Activated CD4-positive, alpha-beta T cell treated with anti-CD3 and anti-CD28 coated beads for 1 hour (primary cell): ENCODE measurements at places on chromosomes 5 and 9.

- no peak for DNase-seq
Measured at GRCh38 chr5:108257996-108258395, 123.9 kb downstream of the FBXL17 start.

- no peak for DNase-seq
Measured at GRCh38 chr5:113274836-113275414, 159.9 kb downstream of the TSSK1B start.

DNA sequence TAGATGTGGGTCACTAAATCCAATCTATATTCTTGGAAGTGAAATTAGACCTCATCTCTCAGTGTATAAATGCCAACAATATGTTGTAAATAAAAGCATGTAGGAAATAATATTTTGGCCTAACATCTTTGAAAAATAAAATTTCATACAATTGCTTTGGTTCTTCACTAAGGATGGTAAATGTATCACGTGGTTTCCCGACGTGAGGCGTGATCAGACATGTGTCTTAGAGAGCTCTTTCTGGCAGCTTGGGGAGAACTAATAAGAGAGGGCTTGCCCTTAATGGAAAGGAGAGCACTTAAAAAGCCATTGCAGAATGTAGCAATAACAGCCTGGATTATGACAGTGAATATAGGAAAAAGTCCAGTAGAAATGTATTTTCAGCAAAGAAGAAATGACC, 602.6 kb downstream of the CDH12 start:
- DNase-seq = no peak

DNA sequence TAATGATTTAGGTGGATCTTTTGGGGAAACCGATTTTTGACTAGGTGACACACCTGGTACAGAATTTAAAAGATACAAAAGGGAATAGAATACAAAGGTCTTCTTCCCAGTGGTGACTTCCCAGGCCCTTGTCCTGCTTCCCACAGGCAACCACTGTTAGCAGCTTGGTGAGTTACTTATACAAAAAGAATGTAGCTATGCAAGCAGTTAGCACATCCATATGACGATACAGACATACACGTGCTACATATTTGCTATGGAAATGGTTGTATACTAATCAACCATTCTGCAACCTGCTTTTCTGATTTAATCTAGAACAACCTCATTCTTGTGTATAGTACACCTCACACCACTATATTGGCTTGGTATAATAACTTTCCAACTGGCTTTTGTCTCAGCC, 51.0 kb downstream of the OTULIN start:
- DNase-seq = no peak

- DNase-seq = no peak
Measured at GRCh38 chr5:53364061-53364460, 116.4 kb upstream of the FST start.
